ENCODE measurements at places on chromosomes 6 and 20. TPM values are rescaled to one million over a fixed set of nuclear protein-coding genes. Genes with fewer than 3 reads are reported as not detected.

GRCh38 chr6:16762268-16762549, 949 bp upstream of the ATXN1 start:
- DNase-seq, result no peak

- DNase-seq, result no peak
These were observed 18.7 kb downstream of the HLA-DMB start for GRCh38 chr6:32922083-32922482.

The HLA-DMA gene
- total RNA-seq, result 11.9 TPM

The CNBD2 gene
- 6.1 TPM for total RNA-seq

The FAM217A gene
- not detected for total RNA-seq

DNA sequence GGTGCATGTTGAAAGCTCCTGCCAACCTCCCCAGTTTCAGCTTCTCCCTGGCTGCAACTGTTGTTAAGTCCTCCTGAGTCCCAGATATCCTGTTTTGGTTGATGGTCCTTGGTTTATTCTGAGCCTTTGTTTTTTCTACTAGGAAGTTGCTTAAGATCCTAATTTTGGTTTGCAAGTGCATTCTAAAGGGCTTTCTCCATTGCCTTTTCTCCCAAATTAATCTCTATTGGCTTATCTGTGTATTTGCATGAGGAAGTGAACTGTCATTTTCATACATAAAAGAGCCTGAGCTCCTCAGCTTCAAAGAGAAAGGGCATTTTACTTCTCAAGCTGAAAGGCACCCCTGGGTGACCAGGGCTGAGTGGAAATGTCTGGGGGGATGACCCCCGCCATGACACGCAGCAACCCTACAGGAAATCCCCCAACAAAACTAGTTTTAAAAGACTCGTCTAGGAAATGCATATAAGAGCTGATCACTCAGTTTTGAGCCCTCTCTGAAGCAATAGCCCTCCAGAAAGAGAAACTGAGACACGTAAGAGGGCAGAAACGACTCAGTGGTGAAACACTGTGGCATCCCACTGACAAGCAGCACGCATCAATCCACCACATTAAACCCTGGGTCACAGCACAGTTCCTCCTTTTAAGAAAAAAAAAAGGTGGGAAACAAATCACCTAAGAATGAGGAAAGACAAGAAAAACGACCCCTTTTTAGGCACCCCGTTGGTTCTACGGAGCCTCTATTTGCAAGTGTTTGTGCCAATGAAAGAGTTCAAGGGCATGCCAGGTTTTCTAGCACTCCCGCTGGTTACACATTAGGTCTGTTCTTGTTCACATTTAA, 140.9 kb downstream of the THBS2 start:
- DNase-seq, result no peak

The SCRT2 gene
- not detected for total RNA-seq

- no peak for DNase-seq
These were observed 156.2 kb upstream of the THBS2 start for GRCh38 chr6:169409742-169410312.

- DNase-seq, result no peak
These were observed 123.9 kb downstream of the INSM1 start for GRCh38 chr20:20491784-20492264.

DNA sequence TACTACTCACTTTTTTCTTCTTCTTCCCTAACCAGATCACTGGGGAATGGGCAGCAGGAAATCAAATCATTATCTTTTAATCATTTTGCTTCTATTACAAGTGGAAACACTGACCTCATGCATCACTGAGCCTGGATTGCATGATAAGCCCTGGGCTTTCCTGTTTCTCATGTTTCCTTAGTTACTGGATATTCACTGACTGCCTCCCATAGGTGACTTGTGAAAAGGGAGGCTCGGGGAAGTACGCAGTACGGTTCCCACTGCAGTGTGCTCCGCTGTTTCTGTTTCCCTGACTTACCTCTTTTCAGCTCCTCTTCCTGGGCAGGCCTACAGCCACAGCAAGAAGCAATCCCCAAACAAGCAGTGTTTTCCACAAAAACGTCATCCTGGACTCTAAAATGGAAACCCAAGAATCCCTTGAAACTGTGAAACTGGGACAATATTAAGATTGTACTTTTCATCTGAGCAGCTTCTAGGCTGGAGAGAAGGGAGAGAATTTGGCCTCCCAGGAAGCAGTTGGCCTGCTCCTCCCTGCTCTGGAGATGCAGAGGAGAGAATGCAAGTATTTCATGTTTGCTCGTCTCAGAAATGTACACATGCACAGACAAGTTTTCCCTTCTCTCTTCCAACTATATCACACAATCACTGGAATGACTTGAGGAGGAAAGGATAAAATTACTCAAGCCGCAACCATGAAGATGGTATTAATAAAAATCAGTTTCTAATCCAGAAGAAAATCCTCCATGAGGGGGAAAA, 13.1 kb downstream of the BTNL2 start:
- no peak for DNase-seq

The ZSCAN9 gene
- total RNA-seq, result 34.6 TPM

The FILIP1 gene
- total RNA-seq, result 22.6 TPM

- no peak for DNase-seq
These were observed 185.2 kb downstream of the FARS2 start for GRCh38 chr6:5446362-5447075.

DNA sequence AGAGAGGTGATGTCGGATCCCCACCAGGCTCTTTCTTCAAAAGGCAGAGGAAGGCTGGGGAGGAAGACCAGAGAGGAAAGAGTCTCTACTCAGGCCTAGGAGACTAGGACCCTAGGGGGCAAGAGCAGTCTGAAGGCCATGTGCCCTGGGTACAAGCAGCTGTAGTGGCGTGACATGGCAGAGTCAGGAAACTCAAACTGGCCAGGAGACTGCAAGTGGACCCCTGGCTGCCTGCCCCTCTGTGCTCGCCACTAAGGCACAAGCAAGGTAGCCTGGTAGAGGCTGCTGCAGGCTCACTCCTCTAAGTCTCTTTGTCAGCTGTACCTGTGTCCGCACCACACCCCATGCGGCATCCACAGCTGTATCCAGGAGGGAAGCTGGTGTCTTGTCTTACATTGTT, 19.9 kb downstream of the CST9L start:
- no peak for DNase-seq

DNA sequence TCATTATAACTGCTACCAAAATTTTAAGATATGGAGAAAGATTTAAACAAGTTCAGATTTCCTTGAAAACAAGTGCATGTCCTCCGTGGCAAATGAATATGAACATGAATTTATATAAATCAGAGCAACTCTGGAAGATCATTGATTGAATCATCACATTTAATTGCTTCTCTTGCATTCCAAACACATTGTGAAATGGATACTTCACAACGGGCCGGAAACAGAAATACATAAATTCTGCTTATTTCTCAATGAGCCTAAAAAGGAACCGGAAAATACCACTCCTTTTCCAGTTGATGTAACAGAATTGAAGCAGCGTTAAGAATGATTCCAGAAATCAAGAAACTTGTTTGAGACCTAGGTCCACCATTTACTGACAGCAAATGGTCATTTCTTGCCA, 134.6 kb upstream of the BTN3A2 start:
- DNase-seq, result no peak

The BMP6 gene
- 0.37 TPM for total RNA-seq

GRCh38 chr20:45765980-45766379, 25.7 kb downstream of the WFDC3 start:
- no peak for DNase-seq

DNA sequence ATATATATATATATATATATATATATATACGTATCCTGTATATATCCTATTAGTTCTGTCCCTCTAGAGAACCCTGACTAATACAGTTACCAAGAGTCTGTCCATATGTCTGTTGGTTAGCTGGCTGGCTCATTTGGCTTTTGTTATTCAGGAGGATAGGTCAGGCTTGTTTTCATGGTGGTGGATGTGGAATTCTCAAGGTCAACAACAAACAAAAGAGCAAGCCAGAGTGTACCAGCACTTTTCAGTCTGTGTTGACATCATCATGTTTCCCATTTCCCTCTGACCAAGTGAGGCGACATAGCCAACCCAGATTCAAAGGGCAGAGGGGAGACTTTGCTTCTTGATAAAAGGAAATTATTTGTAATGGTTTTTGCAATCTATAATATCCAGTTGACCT, 88.5 kb upstream of the PTCHD4 start:
- DNase-seq, result no peak

The MBOAT1 gene
- 1.1 TPM for total RNA-seq

The RAE1 gene
- total RNA-seq, result 50.2 TPM

DNA sequence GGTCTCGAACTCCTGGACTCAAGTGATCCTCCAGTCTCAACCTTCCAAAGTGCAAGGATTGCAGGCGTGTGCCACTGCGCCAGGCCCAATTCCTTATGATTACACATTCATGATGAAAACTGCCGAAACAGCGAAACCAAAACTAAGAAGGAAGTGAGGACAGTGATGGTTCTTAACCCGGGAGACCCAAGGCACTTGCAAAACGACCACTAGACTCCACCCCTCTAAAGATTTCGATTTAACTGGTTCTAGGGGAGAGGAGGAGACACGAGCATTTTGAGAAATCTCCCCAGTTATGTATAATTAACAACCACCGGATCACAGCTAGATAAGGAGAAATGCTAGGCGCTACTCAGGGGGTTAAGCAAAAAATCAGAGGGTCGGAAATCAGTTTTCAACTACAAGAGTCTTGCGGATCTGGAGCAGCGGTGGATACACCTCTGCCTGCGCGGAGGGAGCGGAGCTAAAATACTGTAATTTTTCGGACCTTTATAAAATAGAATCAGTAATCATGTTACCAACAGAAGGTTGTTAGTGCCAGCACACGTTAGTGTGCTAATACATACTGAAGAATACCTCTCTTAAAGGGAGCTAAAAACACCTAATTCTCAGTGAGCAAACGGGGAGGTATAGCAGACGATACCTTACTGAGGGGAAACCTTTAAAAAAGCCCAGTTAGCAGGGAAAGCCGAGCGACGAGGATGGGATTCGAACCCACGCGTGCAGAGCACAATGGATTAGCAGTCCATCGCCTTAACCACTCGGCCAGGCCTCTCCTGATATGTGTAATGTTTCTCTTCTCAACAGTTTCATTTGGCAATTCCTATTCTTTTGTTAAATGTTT, 60.0 kb upstream of the BTN3A2 start:
- peak; percentile 77 for DNase-seq

GRCh38 chr6:83514866-83515466, 2.6 kb downstream of the PRSS35 start:
- peak; percentile 67 for DNase-seq

DNA sequence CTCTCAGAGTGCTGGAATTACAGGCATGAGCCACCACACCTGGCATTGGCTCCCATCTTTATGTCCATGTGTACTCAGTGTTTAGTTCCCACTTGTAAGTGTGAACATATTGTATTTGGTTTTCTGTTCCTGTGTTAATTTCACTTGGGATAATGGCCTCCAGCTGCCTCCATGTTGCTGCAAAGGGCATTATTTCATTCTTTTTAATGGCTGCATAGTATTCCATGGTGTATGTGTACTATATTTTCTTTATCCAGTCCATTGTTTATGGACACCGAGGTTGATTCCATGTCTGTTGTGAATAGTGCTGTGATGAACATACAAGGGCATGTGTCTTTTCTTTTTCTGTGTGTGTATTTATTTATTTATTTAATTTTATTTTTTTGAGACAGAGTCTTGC, 47.7 kb downstream of the MYO6 start:
- DNase-seq, result no peak

DNA sequence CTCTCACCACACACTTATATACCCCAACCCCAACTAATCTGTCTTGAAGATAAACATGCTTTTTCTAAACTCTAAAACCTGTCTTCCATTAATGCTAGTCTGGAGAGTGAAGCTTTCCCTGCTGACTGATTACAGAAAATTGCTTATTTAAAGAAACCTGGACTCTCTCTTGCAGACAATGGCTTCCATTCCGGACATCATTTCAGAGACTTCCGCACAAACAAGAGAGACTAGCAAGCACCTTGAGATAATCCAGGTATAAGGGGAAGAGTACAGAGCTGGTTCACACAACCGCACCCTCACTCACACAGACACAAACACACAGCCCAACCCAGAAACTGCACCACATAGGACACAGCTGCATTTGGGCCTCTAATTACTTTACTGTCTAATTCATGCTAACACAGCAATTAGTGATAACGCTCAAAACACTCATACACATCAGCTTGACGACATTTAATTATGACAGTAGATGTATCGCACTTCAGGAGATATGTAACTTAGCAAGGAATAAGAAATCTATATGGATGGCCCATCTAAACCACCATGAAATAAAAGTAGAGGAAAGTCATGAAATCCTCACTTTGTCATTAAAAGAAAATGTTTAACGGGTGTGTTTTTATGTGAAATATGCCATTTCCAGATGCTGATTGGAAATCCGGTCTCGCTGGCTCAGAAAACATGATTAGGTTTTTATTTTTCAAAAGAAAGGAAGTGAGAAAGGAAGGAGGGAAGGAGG, 138.1 kb upstream of the JARID2 start:
- no peak for DNase-seq

DNA sequence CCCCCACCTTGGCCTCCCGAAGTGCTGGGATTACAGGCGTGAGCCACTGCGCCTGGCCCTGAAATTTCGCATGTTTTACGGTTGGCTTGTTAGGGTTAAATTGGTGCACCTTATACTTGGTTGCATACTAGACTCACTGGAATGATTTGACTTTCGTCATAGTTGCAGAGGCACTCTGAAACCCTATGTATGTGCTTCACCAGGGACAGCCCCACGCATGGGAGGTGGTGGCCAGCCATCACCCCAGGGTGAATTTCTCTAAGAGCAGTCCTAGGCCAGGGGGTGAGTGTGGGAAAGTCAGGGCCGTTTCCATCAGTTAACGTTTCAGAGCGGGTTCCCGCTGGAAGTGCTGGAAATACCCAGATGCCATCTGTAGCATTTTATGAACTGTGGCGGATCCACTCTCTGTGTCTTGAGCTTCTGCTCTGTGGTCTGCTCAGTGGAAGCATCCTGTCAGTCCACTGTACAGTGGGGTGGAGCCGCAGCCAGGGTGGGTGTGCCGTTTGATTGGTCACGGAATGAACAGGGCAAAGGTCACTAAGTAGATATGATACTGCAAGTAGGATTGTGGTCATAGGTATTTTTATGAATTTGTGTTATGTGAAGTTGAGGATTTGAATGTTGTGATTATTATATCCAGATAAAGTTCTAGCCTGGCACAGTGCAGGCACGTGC, 13.2 kb downstream of the DNAJC5 start:
- no peak for DNase-seq

DNA sequence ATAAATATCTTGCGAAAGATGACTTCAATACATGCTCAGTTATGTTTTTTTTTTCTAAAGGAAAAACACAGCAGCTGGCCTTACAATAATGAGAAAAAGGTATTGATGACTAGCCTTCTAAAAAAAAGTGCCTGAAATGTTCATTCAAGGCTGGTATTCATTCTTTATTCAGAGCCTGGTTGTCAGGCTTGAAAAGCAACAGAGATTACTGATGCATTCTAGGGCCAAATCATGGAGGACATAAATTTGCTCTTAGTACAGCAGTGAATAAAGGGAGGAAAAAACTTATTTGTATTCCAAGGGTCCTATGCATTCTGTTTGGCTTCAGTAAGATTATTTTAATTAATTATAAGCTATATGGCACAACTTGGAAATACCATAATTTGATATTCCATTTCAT, 83.5 kb downstream of the WASF1 start:
- no peak for DNase-seq

The SPTLC3 gene
- total RNA-seq, result 4.2 TPM

GRCh38 chr6:144158133-144158532, 7.8 kb downstream of the STX11 start:
- no peak for DNase-seq

GRCh38 chr6:33851959-33852358, 48.2 kb upstream of the MLN start:
- peak; percentile 60 for DNase-seq

- no peak for DNase-seq
These were observed 656 bp downstream of the RTEL1 start for GRCh38 chr20:63658749-63659187.

GRCh38 chr6:36160147-36160760, 29.9 kb downstream of the MAPK13 start:
- no peak for DNase-seq

- DNase-seq, result peak; percentile 56
These were observed 3.1 kb upstream of the HINT3 start for GRCh38 chr6:125953502-125953875.
